NCI-H2029 (cell line): ENCODE measurements at places on chromosomes 11 and 22.
A peak's percentile ranks its signal among the peaks of the same experiment; 100 is the strongest.

DNA sequence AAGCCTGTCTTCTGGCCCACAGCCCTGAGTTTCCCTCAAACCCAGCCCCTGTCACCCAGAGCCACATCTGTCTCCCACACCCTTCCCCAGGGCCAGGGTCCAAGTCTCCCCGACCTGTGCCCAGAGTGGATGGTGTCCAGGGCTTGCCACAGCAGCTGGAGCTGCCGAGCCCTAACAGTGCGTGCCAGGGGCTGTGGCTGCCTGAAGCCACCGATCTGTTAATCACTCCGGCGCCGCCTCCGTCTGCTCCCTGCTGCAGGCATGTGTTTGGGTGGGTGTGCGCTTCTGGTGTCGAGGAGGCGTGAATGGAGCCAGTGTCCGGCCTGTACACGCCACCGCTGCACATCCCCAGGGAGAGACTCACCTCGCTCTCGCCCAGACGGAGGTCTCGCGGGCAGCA lies 26.1 kb downstream of the SHISAL1 start:
- DNase-seq, result no peak

DNA sequence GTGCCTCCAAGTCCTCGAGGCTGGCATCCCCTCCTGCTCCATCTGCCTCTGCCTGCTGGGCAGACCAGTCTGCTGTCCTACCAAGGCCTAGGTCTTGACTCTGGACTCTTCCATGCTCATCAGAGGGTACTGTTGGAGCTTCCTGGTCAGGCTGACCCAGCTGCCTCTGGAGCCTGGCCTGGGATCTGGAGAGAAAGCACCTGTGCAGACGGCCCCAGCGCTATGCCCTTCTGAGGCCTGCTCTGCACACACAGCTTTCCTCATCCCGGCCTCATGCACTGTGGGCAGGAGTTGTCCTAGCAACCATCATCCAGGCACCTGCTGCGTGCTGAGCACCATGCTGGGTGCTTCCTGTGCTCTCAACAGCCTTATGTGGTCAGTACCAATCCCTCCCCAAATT lies 70.8 kb downstream of the CDKN1C start:
- no peak for DNase-seq

DNA sequence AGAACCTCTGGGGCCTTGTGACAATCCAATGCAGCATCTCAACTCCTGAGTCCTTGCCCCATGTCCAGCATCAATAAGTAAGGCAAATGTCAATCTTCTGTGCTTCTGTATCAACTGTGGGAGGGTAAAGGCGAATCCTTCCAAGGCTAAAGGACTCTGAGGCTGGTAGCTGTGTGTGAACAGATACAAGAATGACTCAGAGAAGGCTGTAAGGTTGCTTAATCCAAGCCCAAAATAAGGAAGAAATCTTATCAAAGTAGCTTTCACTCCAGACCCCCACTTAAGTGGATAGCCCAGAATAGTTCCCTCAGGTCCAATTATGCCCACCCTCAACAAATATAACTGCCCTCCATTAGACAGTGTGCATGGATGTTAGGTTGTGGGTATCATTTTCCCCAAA lies 28.1 kb upstream of the SCGB1A1 start:
- DNase-seq, result no peak

DNA sequence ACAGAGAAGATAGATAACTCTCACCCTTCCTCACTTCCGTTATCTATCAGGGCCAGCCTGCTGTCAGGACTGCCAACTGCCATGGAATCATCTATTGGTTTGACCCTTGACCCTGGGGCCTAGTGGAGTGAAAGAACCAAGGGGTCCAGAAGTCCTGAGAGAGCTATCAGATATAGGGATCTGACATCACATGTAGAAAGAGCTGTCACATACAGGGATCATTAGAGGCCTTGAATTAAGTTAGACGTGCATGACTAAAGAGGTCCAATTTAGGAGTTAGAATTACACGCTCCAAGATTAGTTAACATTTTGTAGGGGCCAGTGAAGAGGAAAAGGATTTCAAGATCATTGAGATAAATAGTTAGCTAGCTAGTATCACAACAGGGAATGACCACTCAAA lies at the start of gene TMEM225:
TMEM225 (minus strand) TSS at position 101 of the 400 bp plus-strand sequence. CDS start 245 bp downstream, outside the sequence.
- DNase-seq, result no peak

DNA sequence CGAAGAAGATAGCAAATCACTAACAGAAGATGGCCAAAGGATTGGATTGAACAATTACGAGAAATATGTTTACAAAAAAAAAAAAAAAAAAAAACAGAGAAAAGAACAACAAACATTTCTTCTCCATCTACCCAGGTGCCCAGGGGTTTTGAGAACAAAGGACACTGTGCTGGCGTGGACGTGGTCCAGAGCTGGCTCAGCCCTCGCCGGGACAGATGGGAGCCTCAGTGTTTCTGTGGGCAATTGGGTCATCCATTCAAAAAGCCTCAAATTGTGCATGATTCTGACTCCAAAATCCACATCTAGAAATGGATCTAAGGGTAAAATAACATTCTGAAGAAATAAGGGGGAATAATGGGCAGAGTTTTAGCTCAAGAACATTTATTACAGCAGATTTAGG lies 63.1 kb downstream of the DHCR7 start:
- no peak for DNase-seq

GRCh38 chr11:130145311-130145812 lies 14.2 kb upstream of the ST14 start:
- DNase-seq, result peak; percentile 71

DNA sequence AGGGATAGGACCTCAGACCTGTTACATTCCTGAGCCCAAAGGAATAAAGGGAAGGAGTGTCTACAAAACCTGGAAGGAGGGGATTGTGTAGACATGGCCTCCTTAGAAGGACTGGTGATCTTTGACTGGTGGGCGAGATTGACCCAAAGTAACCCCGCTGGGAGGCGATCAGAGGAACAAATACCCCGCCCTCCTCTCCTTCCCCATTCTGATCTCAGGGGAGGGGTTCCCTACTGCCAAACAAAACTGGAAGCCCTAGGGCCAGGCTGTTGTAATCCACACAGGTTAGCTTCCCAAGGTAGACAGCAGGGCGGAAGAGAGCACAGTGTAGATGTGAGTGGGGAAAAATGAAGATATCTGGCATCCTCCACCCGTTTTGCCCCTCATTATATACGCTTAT lies 24.7 kb downstream of the NCF4 start:
- DNase-seq, result no peak

- DNase-seq, result no peak
These were observed 54.0 kb upstream of the GCAT start for GRCh38 chr22:37753746-37754145.

GRCh38 chr11:43856993-43857392 lies 23.6 kb upstream of the ALKBH3 start:
- DNase-seq, result no peak

DNA sequence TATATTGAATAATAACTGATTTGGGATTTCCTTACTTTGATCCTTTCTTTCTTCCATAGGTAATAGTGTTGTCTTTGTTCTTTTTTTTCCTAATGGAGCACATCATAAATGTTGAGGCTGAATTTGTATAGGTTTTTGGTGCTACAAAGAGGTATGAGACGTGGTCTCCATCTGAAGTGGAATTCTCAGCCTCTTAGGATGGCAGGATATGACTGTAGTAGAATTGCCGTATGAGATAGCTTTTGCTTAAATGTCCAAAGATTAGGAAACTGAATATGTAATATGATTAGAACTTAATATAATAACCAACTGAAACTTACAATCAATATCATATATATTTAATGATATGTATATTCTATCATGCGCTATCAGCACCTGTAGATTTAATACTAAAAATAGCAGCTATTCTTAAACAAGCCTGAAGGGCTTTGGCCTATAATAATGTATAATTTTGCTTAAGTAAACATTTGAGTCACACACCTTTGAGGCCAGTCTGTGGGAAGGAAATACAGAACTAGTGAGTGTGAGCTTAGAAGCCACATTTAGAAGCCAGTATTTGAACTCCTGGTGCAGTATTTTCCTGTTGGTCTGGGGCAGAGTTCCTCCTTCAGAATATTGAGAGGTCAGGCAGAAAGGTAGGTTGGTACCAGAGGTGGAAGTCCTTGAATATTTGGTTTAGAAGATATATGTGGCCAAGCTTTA lies 62.6 kb downstream of the SWAP70 start:
- peak; percentile 10 for DNase-seq

DNA sequence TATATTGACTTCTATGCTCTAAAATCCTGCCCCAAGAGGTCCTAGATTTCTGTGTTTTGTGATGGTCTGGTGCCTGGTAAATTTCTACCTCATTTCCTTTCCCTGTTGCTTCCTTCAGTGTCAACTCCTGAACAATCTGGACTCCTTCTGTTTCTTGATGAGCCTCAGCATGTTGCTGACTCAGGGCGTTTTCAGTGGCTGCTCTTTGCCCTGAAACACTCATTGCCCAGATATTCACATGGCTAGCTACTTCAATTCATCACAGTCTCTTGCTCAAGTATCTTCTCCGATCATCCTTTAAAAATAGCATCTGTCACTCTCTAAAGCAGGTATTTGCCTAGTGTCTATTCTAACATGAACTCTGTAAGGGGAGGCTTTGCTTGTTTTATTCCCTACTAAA lies 526.3 kb upstream of the RAG2 start:
- DNase-seq, result no peak

GRCh38 chr11:128516886-128517285 lies 70.5 kb downstream of the ETS1 start:
- DNase-seq, result no peak

DNA sequence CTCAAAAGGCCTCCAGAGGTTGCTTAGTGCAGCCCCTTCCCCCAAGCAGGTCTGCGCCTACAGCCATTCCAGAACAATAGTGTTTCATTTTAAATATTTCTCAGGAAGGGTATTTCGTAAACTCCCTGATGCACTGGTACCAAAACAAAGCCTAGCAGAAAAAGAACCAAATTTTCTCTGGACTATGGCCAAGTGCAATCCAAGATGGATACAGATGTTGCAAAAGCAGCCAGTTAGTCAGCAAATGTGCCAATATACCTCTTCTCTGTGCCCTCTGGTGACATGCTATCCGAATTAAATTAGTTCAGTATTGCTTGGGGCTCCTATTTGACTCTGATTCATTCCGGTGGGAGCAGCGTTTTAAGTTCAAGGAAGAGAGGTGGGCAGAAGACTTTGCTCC lies 247.8 kb downstream of the NTM start:
- DNase-seq, result no peak

DNA sequence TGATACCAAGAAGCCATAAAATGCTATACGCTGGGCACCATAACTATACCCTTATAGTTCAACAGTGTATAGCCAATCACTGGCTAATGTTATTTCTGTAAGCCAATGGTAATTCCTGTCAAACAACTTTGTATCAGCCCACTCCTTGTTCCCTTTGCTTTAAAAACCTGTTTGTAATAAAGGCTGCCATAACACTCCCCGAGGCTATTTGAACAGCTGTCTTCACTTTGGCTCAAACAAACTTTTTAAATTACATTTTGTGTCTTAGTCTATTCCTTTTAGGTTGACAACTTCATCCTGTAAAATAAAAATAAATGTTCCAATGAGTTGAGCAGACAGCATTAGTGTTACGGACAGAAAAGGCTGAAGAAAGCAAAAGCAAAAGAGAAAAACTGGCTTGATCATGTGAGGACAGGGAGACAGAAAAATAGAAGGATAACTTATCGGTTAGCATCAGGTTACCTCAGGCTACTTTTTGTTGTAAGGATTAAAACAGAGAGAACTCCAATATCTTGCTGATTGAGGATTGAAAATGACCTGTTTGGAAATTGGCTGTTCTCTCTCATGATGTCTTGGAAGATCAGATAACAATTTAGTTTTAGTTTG lies 95.0 kb downstream of the AASDHPPT start:
- no peak for DNase-seq

DNA sequence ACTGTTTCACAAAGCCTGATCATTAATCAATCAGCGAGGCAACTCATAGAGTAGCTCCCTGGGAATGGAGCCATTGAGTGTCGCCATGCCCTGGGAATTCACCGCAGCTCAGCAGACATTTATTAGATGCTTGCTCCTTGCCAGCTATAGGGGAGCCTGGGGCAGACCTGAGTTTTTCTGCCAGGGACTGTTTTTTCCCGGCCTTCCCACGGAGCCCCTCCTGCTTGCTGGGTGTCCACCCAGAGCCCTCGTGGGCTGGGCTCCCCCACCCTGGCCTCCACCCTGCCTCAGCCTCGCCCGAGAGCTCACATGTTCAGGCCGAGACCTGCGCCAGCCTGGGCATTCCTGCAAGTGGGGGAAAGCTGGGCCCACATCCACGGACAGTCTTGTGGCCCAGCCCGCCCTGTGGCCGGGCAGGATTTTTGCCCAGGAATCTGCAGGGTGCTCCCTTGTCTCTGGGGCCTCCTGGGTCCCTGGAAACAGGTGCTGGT lies 64.9 kb downstream of the SMIM38 start:
- no peak for DNase-seq

GRCh38 chr22:49406047-49406650 lies 421.5 kb downstream of the BRD1 start:
- DNase-seq, result no peak
